ENCODE measurements at places on chromosomes 6 and 20.

GRCh38 chr6:317448-318144 lies 25.3 kb downstream of the DUSP22 start:
- no peak for DNase-seq

GRCh38 chr6:28742668-28743270 lies 181.0 kb downstream of the TRIM27 start:
- no peak for DNase-seq

DNA sequence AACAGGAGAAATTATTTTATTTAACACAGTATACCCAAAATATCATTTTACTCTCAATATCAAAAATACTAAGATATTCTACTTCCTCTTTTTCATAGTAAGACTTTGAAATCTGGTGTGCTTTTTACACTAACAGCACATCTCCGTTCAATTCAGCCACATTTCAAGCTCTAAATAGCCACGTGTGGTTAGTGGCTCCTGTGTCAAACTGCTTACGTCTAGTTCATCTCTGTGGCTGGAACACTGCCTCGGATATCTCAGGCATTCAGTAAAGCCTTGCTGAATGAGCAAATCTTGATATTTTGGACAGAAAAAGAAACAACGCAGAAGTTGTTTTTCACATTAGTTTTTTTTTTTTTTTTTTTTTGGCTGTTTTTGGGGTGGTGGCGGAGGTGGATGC lies 136.1 kb downstream of the EYA4 start:
- no peak for DNase-seq

GRCh38 chr6:86215323-86215722 lies 572.6 kb upstream of the SYNCRIP start:
- DNase-seq = no peak
